Activated gamma-delta T cell (primary cell): ENCODE measurements at places on chromosomes 7 and 10.

DNA sequence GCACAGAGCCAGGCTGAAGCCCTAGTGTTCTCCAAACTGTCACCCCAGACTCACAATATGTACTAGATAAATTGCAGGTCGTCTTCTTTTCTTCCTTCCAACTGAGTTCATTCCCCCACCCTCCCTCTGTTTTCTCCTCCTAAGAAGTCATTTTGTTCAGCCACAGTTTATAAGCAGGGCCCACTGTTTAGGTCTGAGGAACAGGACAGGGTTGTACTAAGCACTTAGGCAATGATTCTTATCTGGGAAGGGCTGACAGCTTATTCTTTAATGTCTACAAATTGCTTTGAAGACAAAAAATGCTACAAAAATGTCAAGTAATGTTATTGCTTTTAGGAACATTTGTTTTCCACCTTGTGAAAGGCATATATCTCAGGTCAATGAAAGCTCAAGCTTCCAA is 59.1 kb downstream of the CDC123 start:
- DNase-seq, result no peak

- DNase-seq, result no peak
Observed at GRCh38 chr10:36779238-36779846, 346.1 kb upstream of the ANKRD30A start.

DNA sequence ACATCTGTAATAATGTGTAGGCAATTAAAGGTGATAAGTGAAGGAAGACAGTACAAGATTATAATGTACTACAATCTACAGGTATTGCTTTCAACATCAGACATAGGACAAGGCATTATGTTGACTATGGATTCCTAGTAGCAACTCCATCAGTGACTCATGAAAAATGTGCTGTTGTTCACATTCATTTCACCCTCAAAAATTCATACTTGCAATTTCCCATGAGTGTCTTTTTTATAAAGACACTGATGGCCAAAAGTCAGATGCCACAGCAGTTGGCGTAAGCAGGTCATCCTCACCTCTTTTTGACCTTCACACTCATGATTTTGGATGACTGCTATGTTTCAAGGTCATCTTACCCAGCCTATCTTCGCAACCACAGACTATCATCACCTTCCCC is 100.0 kb upstream of the AMPH start:
- DNase-seq, result no peak

- no peak for DNase-seq
Observed at GRCh38 chr7:74051193-74051592, 23.2 kb downstream of the ELN start.

DNA sequence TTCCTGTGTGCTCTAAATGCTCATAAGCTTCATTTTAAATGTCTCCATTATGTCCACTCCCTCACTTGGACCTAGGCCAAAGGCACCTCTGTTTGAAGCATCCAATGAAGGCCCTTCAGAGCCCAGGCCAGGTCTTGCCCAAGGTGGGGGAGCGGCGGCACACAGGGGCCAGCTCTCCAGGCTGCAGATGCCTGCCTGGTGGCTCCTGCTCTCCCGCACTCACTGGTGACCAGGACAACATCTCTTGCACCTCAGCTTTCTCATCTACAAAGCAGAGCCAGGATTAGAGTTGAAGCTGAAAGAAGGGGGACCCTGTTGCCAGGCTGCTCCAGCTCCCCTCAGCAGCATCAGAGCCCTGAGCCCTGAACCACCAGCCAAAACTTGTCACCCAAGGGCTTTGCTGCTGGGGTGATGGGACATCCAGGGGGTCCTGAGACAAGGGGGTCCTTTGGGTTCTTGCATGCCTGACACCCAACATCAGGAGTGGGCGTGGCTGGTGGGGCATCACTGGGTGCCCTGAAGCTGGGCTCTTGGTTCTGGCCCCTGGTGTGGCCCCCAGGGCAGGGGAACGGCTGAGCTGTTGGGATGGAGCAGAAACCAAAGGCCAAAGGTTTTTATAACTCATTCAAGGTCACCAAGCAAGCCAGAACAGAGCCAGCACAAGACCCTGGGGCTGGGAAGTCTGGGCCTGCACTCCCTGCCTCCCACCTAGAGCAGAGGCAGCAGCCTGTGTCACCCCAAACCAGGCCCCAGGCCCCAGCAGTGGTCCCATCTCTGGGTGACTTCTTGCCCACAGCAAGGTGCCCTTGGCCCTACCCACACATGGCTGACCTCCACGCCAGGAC is 1.2 kb downstream of the NACAD start:
- DNase-seq, result no peak

- DNase-seq, result no peak
Observed at GRCh38 chr7:39567294-39567693, 1.1 kb downstream of the YAE1 start.

DNA sequence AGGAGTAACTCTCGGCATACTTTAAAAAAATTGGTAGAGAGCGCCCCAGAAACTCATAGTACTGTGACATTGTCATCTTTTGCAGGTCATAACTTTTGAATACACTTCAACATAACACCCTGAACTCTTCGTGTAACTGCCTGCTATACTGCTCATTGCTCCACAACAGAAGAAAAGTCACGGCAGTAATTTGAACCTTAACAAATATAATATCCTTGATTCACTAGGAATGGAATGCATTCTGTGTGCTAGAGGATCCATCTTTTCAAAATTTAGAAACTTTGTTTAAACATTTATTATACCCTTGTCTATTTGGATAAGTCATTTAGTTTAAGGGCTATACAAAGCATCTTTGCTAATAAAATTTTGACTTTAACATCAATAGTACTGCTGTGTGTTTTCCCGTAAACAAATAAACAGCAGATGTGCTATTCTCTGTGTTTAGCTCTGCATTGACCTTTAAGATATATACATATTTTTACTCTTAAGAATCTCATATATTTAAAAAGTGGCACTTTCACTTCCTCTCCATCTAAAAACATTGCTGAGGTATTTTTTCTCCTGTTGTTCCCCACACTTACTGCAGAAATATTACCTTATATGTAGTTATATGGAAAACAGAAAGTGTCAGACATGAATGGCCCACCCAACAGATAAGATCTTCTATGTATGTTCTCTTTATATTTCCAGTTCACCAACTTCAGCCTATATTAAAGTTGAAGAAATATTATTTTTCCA is 217.6 kb upstream of the TMEM229A start:
- DNase-seq, result no peak

DNA sequence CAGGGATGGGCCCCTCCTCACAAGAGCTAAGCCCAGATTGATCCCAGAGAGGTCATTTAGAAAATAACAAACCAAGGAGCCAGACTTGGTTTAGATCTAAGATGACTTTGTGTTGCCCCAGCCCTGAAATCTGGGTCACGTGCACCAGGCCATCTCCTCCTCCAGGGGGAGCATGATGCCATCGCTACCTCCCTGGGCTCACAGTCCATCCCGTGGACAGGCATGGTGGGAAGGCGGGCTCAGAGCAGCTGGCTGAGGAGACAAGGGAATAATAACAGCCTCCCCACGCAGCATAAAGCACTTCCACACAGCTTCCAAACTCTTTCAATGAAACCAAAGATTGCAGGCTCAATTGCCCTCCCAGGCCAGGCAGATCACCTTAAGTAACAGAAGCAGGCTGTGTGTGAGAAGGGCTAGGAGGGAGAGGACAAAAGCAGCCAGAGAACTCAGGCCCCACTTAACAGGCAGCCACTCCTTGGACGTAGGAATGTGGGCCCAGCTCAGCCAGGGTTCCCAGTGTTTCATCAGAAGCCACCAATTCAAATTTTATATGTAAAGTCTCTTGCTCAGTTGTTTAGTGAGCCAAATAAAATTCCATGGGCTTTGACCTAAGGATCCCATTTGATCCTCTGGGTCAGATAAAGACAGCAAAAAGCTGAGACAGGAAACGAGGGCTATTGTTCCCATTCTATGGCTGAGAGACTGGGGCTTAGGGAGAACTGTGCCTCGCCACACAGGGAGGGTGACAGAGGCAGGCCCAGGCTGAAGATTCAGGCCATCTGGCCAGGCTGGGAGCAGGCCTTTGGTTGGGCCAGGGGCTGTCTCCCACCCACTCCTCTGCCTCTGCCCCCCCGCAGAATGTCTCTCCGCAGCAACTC is 100.2 kb downstream of the COL13A1 start:
- no peak for DNase-seq

- no peak for DNase-seq
Observed at GRCh38 chr7:12943781-12944180, 256.3 kb downstream of the ARL4A start.

DNA sequence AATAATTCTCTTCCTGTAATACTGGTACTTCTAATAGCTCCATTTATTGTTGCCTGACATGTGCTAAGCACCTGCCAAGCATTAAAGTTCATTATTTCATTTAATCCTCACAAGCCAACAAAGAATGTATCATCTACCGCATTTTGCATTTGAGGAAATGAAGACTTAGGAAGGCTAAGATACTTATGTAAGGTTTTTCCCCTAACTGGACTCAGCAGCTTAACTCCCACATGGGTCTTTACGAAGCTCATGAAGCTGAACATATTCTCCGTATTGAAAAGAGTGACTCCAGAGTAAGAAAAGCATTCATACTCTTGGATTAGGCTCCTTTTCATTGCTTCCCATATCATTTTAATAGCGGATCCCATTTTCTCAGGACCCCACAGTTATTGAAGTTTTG is 155.7 kb upstream of the TMEM72 start:
- no peak for DNase-seq

DNA sequence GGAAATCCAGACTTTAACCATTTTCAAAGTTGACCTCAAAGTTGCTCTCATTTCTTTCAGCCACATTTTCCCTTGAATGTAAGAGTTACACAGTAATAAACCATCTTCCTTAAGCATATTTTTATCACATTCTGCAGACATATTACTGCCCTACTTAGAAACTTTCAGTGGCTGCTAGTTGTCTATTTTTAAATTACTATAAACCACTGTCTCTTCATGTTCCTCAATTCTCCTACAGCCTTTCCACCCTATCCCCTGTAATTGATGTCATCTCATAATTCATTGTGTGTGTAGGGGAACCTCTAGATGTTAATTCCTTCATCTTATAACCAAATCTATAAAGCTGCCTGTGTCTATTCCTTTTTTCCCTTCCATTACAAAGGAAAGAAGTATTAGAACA is 78.1 kb upstream of the STRIP2 start:
- DNase-seq, result no peak

GRCh38 chr7:17405786-17406185 is 107.3 kb downstream of the AHR start:
- DNase-seq, result no peak
